ENCODE measurements at places on chromosomes 16 and 17.

- no peak for DNase-seq
These were observed 166.5 kb upstream of the PLCG2 start for GRCh38 chr16:81612351-81613163.

DNA sequence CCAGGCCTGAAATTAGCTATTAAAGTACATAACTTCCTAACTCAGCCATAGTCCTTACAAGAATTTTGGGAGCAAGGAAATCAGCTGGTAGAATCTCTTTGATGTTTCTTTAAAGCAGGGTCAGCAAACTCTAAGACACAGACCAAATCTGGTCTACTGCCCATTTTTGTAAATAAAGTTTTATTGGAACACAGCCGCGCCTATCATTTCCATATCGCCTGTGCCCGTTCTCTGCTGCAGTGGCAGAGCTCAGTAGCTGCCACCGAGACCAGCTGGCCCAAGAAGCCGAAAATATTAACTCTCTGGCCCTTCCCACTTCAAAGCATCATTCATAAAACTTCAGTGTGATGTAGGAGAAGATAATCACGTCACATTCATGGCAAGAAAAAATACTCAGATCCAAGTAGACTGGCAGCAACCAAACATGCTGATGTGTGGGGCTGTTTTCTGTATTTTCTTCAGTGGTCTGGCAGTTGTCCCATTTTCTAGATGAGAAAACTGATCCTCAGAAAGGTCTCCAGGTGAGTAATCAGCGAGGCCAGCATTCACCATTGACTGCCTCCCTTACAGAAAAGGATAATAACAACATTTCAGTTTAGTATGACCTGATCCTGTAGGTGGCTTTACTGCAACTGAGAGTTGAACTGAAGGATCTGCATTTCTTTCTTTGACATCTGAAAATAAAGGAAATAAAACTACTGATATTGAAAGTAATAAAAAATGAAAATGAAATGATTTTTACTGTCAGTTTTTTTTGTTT lies 18.0 kb upstream of the HSBP1 start:
- DNase-seq = no peak

DNA sequence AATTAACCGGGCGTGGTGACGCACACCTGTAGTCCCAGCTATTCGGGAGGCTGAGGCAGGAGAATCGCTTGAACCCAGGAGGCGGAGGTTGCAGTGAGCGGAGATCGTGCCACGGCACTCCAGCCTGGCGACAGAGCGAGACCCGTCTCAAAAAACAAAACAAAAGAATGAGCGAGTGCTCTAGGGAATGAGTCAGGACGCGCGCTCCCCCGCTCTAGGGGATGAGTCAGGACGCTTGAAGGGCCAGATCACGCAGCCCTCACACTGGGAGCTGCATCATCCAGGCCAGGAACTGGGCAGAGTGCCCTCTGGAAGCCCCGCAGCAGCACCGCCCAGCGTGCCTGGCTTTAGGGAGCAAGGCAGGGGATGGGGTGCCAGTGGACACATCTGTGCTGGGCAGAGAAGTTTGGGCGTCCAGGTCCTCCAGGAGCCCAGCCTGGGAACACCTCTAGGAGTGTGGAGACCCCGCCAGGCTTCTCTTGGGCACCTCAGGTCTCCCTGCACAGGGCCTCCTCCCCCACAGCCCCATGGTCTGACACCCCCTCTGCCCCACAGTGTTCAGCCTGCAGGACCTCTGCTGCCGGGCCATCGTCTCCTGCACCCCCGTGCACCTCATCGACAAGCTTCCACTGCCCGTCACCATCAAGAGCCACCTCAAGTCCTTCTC lies 3.9 kb upstream of the WFIKKN1 start:
- no peak for DNase-seq

DNA sequence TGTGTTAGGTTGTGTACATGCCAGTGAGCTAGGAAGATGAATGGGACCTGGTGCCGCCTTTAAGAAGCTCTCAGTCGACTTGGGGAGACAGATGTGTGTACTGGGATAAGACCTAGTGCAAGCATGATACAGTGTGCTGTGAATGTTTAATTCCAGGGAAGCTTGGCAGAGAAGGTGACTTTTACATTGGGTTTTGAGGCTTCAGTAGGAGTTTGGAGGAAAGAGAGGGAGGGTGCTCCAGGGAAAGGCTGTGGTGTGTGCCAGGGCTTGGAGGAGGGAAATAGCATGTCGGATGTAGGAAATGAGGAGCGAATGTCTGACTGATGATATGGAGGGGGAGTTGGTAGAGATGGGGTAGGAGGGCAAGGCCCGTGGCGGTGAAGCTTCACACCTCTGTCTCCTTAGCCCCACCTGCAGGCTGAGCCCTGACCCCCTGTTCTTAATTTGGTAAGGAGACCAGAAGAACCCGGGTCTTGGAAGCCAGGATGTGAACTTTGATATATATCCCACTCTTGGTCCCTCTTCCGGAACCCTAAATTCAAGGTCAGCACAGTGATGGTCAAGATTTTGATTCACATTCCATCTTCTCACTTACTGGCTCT lies 76.6 kb downstream of the PLCG2 start:
- no peak for DNase-seq

- peak; percentile 20 for DNase-seq
These were observed 4.3 kb upstream of the WIPI1 start for GRCh38 chr17:68461589-68461988.

DNA sequence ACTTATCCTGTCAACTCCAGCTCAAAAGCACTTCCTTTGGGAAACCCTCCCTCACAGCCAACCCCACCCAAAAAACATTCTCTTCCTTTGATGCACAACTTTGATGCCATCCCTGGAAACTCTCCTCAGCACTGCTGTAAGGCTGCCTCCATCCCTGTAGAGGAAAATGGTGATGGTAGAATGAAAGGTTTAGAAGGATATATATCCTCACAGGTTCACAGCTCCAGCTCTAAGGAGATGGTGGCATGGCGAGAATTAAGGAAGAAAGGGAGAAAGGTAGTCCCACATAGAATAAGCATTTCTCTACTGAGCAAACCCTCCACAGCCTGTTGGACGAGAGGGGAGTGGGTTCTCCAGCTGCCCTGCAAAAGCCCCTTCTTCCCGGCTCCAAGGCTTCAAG lies 2.2 kb upstream of the DLX4 start:
- DNase-seq = no peak

DNA sequence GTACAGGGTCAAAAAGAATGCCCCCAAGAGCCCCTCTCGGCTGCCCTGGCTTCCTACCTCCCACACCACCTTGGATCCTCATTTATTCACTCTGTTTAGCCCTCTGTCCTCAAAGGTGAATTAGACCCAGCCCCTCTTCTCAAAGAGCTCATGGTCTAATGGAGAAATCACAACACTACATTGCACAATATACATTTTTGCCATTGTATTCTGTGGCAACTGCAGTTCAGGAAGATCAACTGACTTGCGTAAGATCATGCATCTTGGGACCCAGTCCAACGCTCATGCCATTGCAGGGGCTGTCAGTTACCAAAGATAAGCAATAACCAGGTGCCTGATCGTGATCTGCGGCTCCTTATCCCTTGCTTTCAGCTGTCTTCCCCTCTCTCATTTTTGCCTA lies 1.4 kb downstream of the KRT38 start:
- no peak for DNase-seq

GRCh38 chr17:7228920-7229319 lies 5.4 kb downstream of the DVL2 start:
- no peak for DNase-seq

DNA sequence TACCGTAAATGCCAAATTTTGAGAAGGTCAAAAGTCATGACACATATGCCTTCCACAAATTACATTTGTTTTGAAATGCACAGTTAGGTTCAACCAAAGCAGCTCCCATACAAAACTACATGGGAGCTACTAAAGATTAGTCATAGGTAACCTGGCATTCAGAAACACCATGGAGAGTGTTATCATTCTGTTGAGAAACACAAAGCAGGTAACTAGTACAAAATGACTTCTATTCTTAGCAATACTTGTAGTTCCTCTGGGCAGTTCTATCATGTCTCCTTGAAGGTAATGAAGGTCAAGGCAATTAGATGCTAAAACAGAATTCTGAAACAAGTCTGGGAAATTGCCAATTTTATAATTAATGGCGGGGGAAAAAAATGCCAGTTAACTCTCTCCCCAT lies 39.4 kb downstream of the KCNJ16 start:
- DNase-seq = no peak

DNA sequence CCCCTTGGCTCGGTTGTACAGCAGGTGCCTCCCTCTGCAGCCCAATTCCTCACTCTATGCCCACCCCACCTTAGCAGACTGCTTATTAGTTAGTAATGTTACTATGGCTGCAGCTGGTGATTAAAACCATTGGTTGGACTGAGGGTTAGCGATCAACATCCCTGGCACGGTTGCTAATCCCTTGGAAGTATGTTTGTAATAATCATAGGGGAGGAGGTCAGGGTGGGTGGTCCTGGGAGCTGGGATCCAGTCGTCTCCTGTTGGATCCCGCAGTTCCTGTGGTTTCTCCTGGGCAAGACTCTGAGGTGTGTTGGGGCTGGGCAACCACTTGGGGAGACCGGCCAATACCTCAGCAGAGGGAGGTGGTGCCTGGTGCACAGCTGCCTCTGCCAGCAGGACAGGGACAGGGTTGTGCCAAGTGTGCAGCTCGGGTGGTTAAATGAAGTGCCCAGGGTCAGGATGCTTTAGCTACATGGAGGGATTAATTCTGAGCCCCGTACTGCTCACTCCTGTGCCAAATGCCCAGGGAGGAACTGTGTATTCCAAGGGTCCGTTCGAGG lies 38.0 kb downstream of the FZD2 start:
- no peak for DNase-seq

DNA sequence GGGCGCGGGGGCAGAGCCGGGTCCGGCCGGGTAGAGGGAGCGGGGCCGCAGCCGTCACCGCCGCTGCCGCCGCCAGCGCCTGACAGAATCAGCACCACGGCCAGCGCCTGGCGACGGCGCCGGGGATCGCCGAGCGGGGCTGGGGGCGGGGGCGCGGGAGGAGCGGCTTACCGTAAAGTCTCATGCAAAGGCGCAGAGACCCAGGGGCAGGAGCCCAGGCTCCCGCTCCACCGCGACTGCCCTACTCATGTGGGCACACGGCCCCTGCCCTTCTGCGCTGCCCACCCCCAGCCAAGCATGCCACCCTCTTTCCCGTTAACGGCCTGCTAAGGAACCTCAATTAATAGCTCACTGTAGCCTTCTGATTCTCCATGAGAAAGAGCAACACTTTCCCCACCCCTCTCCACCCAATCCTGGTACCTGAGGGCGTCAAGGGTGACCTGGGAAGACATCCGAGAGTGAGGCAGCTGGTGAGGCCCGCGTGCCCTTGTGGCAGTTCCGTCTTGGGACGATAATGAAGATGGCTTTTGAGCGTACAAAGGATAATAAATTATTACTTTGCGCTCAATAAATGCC lies at the start of gene SEZ6:
SEZ6 (minus strand) TSS at position 98 of the 576 bp plus-strand sequence. CDS start 164 bp downstream, outside the sequence.
- DNase-seq = peak; percentile 59

- no peak for DNase-seq
These were observed 15.7 kb downstream of the PRDM7 start for GRCh38 chr16:90061437-90061836.

DNA sequence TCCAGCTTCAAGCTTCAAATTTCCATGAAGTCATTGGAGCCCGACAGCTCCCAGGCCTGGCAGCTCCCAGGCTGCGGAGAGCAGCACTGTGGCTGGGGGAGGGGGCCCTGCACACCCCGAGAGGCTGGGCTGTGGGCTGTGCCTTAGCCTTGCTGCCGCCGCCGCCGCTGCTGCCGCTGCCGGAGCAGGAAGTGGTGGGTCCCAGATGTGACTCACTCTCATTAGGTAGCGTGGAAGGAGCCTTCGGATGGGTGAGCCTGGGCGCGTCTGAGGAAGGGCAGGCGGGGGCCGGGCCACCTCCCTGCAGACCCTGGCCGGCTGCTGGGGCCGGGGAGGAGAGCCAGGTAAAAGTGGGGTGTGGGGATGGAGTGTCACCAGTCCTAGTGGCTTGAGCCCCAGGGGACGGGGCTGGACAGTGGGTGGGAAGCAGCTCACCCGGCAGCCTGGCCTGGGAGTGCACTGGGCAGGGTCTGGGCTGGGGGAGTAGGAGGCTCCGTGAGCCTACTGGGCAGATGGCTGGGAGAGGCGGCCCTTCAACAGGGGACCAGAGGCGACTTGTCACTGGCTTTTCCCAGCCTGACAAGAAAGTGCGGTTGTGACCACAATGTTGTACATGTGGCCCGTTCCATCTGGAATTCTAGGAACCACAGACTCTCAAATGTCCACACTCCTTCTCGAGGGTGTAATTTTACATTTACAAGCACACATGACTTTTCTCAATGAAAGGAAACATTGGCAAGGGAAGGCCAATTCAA lies at the start of gene ADCY7:
ADCY7 (plus strand) TSS at position 215 of the 755 bp plus-strand sequence. CDS start 21,629 bp downstream, outside the sequence.
- DNase-seq = peak; percentile 70

DNA sequence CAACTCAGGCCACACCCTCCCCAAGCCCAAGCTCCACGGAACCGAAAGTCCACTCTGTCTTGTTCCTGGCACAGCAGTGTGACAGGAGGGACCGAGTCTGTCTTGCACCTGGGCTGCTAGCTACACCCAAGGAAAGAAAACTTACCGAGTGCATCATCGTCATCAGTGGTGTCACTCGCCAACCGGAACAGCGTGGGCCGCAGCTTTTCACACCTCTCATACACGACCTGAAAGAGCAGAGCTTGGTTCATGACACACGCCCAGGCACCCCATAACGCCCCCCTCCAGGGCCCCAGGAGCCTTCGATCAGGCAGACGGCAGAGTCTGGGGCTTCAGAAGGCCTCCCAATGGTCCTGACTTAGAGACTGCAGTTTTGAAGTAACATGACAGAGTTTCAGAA lies 27.5 kb downstream of the GGA2 start:
- DNase-seq = no peak

GRCh38 chr17:8163978-8164814 lies 1.4 kb upstream of the VAMP2 start:
- DNase-seq = peak; percentile 84

DNA sequence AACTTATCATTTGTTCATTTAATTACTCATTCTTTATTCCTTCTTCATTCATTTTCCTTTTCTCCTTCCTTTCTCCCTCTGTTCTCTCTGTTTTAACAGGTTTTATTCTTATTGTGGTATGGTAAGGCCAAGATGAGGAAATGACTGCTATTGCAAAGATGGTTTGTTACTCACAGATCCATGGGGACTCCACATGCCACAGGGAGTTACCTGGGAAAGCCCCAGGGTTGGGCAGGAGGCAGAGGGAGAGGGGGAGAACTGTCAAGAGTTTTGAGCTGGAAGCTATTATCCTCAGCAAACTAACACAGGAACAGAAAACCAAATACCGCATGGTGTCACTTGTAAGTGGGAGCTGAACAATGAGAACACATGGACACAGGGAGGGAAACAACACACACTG lies 453.3 kb downstream of the WWOX start:
- DNase-seq = no peak

GRCh38 chr16:27311448-27311830 lies 2.3 kb upstream of the IL4R start:
- no peak for DNase-seq

GRCh38 chr16:30758988-30759491 lies 2.8 kb downstream of the CFAP119 start:
- DNase-seq = no peak

GRCh38 chr17:30413109-30413508 lies 34.4 kb downstream of the CPD start:
- no peak for DNase-seq

- DNase-seq = no peak
These were observed 5.7 kb upstream of the B9D1 start for GRCh38 chr17:19368229-19368628.

- DNase-seq = no peak
These were observed 135.4 kb downstream of the TMEM132E start for GRCh38 chr17:34714475-34715410.
